Cardiac septum (tissue), 1 donor: ENCODE measurements at places on chromosomes 11 and 22. TPM values are rescaled to one million over a fixed set of nuclear protein-coding genes. Genes with fewer than 3 reads are reported as not detected.

DNA sequence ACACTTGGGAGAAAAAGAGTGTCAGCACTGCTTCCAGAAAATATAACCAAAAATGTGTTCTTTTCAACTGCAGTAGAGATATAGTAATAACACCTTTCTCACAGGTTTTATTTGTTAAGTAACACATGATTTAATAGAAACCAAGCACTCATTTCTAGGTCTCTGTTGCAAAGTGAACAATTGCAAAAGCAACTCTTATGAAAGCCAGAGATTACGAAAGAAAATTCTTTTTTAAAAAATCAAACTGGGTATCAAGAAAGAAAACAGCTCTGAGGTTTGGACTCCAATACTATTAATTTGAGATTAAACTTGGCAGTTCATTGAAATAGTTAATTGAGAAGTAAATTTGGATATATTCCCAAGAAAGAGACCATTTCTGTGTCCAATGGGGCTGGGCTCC is 9.8 kb upstream of the XKR3 start:
- DNase-seq: no peak

DNA sequence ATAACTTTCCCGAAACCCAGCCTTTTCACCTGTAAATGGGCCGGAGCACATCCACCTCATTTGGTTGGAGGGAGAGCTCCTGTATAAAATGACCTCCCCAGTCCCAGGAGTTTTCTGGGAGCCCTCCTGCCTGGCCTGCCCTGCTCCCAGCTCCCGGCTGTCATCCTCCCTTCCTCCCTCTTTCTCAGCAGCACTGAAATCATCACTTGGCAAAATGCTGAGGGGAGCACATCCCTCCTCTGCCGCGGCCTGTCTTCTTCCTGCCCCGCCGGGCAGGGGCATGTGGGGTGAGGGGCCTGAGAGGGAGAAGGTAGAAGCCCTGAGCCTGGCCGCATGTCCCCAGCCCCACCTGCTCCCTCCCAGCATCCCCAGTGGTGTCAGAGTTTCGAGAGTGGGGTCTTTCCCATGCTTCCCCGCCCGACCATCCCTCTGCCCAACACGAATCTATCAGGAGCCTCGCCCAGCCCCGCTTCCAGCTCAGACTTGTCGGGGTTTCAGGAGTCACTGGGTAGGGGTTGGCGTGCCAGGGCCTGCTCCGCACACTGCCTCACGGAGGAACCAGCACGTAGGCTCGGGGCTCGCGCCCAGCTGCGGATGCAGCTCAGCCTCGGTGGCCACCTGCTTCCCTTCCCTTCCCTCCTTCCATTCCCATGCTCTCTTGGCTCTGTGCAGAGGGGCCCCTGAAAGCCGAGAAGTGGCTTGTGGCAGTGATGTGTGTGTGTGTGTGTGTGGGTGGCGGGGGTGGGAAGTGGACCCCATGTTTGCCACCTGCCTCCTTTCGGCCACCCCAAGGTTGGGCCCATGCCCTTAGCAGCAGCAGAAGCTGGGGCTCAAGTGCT is 37.1 kb downstream of the NECTIN1 start:
- DNase-seq: no peak

- no peak for DNase-seq
These were observed 26.7 kb downstream of the NNMT start for GRCh38 chr11:114322934-114323333.

Gene FOLR1
- 0.22 TPM for total RNA-seq

GRCh38 chr22:24816806-24817205 is 10.8 kb downstream of the SGSM1 start:
- no peak for DNase-seq

Gene PRG2
- total RNA-seq: not detected

GRCh38 chr11:43223026-43223425 is 88.8 kb upstream of the API5 start:
- DNase-seq: no peak

- no peak for DNase-seq
These were observed 510.5 kb upstream of the CCDC179 start for GRCh38 chr11:23370580-23371275.

Gene PRG3
- total RNA-seq: not detected

DNA sequence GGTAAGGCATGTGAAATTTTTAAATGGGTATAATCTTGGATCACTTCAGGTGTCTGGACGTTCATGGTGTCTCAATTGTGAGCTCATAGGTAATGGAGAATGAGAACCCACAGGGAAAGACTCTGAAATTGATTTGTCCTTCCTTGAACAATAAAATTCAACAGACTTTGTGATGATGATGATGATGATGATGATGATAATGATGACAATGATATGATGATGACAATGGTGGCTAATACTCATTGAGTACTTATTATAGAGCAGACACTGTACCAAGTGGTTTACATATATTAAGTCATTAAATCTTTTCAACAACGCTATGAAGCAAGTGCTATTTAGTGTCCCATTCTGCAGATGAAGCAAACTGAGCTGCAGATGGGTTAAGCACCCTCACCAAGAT is 86.6 kb upstream of the BDNF start:
- DNase-seq: no peak

Gene VWCE
- 0.59 TPM for total RNA-seq

DNA sequence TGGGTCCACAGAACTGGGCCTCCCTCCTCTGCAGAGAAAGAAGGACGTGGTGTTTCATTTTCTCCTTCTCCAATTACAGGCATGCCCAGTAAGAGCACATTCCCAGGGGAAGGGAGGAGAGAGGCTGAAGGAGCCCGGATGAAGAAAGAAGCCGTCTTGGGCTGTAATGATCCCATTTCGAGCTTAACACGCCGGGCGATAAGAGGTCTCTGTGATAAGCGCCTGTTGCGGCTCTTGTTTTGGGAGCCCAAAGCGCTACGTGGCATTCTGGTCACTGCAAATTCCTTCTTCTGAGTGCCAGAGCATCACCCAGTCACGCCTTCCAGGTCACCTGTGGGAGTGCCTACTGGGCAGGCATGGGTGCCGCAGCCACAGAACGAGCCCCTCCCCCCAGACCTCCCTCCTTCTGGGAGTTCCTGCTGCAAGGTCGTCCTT is 57.5 kb downstream of the ANO1 start:
- DNase-seq: no peak

GRCh38 chr11:61949169-61950034 is 749 bp upstream of the BEST1 start:
- DNase-seq: no peak

GRCh38 chr22:20641919-20642579 is 131.9 kb upstream of the SERPIND1 start:
- no peak for DNase-seq
